ENCODE measurements at places on chromosomes 5 and 9. TPM values are rescaled to one million over a fixed set of nuclear protein-coding genes. Genes with fewer than 3 reads are reported as not detected.
A peak's percentile ranks its signal among the peaks of the same experiment; 100 is the strongest.

Gene ANGPTL2
- polyA plus RNA-seq: 2.9 TPM

- no peak for DNase-seq
Measured at GRCh38 chr5:158910782-158911692, 188.7 kb downstream of the EBF1 start.

GRCh38 chr5:15248731-15249130 lies 251.2 kb upstream of the FBXL7 start:
- DNase-seq: no peak

DNA sequence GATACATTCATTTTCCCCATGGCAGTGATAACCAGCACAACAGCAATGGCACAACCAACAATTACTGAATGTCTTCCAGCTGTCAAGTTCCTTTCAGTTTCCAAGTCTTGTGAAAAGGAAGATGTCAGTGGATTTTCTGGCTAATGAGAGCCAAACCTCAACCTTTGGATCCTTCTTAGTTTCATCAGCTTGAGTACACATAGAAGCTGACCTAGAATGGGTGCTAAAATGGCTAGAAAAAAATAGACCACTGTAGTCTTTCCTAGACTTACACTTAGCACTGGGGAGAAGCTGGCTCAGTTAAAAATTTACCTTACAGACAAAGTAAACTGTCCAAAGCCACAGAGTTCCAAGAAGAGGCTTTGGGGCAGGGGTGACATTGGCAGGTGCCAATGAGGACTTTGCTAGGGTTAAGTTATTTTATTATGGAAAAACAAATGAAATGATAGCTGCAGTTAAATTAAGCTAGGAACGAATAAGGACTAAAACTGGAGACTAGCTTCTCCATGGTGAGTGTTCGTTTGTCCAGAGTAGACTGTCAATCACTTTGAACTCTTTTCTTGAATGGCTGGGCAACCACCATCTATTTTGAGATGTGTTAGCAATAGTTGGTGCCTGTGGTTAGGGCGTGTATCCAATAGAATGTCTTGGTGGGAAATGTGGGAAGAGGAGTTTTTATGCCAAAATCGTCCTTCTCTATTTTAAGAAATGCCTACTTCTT lies 25.9 kb upstream of the TXN start:
- DNase-seq: no peak

DNA sequence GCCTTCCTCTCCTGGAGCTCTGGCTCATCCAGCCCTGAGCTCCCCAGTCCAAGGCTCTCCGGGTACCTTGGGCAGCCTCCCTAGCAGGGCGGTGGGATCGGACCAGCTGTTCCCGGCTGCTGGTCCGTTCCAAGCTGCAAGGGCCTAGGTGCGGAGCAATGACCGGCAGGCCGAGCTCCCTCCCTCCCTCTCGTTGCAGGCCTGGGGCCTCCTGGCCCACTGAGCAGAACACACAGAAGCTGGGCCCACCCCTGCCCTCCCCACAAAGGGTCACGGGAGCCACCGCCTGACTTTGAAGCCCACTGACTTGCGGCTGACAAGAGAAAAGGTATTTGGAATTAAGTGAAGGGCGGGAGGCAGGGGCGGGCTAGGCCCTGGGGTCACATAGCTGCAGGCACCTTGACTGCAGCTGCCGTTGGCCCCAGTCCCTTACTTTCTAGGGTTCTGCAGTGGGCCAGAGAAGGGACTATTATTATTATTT lies 104.7 kb upstream of the IER5L start:
- peak; percentile 42 for DNase-seq

- DNase-seq: no peak
Measured at GRCh38 chr9:121230256-121230655, 28.6 kb upstream of the RAB14 start.

Gene GPRIN1
- 4.4 TPM for polyA plus RNA-seq

Gene APC
- 42.4 TPM for polyA plus RNA-seq

Gene PCDHB11
- polyA plus RNA-seq: 0.33 TPM

DNA sequence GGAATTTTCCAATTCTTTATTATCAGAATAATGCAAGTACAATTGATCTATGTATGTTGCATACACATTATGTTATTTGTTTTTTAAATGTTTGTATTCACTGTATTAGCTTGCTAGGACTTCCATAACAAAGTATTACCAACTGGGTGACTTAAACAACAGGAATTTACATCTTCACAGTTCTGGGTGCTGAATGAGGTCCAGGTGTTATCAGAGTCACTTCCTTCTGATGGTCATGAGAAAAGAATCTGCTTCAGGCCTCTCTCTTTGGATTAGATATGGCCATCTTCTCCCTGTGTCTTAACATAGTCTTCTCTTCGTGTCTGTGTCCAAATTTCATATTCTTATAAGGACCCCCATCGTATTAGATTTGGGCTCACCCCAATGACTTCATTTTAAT lies 229.1 kb upstream of the TRPC7 start:
- no peak for DNase-seq

DNA sequence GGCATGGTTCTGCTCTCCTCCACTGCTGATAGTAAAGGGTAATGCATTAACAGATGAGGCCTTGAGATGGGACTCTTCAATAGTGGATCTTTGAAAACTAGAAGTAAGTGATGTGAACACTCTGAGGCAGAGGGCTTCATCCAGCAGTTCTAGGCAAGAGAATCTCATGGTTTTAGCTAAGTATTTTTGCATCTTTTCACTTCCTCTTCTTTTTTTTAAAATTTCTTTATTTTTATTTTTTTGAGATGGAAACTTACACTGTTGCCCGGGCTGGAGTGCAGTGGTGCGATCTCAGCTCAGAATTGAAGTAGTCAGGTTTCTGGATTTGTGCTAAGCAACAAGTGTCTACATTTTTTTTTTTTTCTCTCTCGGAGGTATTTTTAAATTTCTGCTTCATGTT lies 101.9 kb downstream of the MTRR start:
- DNase-seq: no peak

DNA sequence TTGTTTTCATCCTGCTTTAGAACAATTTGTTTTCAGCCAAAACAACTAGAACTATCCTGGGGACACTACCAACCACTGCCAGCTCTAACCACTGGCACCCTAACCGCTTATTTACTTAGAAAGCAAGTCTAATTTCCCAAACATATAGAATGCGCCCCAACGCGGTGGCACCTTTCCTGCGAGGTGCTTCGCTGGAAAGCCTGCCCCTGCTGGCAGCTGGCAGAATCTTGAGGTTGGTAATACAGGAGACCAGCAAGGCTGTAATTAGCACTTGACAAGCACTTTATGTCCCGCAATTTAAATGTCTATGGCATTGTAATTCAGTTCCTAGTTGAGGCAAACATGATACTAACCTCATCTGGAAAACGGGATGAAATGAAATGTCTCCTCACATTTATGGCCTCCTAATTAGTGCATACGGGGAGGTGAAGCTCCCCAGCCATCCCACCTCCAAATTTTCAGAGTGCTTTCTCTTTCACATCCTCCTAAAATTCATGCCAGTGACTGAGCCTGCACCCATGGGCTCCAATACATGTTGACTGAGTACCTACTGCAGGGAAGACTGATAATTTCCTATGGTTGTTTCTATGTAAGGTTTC lies 30.4 kb downstream of the GABBR2 start:
- DNase-seq: peak; percentile 82

GRCh38 chr9:110249603-110250002 lies 6.7 kb downstream of the TXN start:
- DNase-seq: no peak

DNA sequence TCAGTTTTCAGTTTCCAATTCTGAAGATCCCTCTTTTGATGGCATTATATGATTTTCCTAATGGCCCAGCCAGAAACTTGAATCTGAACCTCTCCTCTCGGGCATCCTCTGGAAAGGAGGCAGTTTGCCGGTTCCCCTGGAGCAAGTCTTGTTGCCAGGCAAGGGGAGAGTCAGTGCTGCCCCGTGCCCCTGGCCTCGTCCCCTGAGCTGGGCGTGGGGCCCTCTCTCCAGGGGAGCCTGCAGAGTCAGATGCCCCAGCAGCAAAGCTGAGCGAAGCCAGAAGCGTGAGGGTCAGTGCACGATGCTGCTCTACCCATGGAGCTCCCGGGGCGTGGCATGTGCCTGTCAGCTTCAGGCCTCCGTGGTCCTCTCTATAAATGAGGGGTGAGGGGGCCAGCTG lies 14.0 kb downstream of the OLFM1 start:
- DNase-seq: no peak

- DNase-seq: no peak
Measured at GRCh38 chr5:118802335-118802734, 186.0 kb downstream of the DTWD2 start.

GRCh38 chr9:23821375-23822181 lies 4.5 kb downstream of the ELAVL2 start:
- DNase-seq: peak; percentile 79

Gene EGFL7
- polyA plus RNA-seq: 38.2 TPM

DNA sequence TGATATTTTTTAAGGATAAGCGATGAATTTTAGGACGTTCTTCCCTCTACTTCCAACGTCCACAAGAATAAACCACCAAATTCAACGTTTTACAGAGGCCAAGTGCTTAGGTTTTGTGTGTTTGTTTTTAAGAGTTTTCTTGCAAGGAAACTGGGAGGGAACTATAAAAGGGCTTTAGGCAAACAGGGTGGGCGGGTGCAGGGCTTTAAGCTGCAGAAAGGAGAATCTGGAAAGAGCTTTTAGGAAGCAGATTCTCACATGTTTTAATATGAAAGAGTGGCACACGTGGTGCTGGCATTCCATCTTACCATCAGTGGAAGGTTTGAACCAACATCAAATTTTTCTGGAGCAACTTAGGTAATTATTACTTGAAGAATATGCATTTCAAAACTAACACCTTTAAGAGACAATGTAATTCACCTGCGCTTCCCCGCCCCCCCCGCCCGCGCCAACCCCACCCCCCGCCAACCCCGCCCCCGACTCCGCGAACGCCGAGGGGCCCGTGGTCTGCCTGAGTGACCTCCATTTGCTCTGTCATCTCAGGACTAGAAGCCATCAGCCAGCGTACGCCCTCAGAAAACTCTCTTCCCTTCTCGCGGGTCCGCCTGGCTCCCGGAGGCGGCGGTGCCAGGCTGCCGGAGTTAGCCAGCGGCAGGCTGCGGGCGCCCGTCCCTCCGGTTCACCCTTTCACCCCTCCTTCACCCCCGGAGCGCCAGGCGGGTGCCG lies 911 bp upstream of the PIK3R1 start:
- peak; percentile 59 for DNase-seq

DNA sequence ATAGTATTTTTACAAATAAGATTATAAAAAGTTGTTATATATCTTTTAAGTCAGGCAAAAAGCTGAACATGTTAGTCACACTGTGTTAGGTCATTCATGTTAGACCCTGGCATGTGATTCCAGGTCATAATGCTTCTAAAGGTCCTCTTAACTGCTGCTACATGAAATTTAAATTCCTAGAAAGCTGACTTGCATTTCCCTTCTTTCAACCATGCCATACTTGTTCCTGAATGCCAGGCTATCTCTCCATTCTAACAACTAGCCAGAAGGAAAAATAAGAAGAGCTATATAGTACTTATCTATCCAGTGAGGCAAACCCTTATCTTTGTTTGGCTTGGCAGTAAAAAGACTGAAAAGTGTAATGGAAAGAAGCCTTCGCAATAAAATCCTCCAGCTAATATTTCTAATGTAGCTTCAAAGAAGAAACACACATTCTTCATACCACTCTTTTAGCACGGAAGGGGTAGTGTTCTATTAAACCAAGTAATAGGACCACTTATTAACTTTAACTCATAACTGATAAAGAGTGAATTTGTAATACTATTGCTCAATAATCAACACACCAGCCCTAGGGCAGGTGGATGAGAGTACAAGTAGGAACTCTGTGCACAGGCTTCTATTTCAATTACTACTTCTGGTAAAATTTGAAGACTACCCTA lies 310.2 kb downstream of the PDE4D start:
- DNase-seq: no peak

Gene SPINK6
- not detected for polyA plus RNA-seq

Gene CFAP77
- 1.3 TPM for polyA plus RNA-seq

Gene OR1L1
- not detected for polyA plus RNA-seq

DNA sequence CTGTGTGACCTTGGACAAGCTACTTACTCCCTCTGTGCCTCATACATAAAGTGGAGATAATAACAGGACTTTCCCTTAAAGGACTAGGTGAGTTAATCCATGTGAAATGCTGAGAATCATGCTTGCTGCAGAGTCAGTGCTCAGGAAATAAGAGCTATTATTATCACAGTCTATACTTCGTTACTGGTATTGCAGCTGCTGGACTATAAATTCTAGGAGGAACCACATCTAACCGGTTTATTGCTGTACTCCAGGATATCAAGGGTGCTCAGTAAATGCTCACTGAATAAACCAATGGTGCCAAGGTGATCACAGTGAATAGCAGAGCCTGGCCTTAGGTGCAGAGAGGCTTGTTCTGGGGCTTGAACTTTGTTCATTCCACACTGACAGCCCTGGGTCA lies 69.3 kb downstream of the HSPA4 start:
- DNase-seq: no peak

All from GM23338 (cell line).